ENCODE measurements at places on chromosomes 2 and 18.

- DNase-seq, result no peak
- H3K27ac ChIP-seq, result no peak overlapping the region
- H3K27me3 ChIP-seq, result no peaks in the 10 kb centered on the region
- H3K36me3 ChIP-seq, result no peaks in the 10 kb centered on the region
- H3K4me3 ChIP-seq, result no peak overlapping the region
Measured at GRCh38 chr18:37452015-37452414, 113.6 kb downstream of the CELF4 start.

DNA sequence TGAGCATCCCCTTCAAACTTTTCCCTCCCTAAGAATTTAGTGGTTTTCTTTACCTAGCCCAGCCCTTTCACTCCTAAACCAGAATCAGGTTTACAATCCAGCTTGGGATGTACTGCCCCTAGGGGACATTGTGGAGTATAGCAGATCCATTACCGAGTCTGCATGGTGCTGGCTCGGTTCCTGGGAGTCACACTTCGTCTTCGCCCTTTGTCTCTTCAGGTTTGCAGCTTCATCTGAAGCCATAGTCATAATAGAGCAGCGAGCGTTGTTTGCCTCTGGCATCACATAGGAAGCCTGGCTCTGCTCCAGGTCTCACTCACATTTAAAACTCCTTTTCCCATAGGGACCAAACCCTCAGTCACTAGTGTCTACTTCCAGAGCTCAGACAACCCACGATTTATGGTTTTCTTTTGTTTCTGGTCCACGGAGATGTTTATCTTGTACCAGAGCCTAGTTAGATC, 16.8 kb upstream of the LYPD6 start:
- no peak for DNase-seq
- no peaks in the 10 kb centered on the region for H3K4me1 ChIP-seq
- no peak overlapping the region for H3K27ac ChIP-seq
- no peaks in the 10 kb centered on the region for H3K36me3 ChIP-seq
- no peak overlapping the region for H3K4me3 ChIP-seq
- no peaks in the 10 kb centered on the region for H3K27me3 ChIP-seq

DNA sequence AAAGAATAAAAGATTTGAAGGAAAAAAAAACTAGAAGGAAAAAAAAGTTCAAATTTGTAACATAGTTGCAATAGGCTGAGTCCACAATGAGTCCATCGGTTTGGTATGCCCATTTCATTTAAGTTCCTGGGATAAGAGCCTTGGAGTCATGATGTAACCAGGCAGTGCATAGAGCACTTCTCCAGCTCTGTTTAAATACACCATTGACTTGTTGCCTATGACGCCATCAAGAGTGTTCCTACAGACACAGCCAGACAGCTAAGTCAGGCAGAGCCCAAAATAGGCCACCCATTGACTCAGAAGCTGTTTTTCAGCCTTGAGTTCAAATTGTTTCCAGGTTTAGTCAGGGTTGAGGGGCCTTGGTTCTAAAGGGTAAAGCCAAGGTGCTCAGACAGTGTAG, 44.9 kb downstream of the SOCS6 start:
- DNase-seq, result no peak
- no peak overlapping the region for H3K27ac ChIP-seq
- no peaks in the 10 kb centered on the region for H3K27me3 ChIP-seq
- H3K4me1 ChIP-seq, result no peaks in the 10 kb centered on the region
- no peak overlapping the region for H3K4me3 ChIP-seq
- H3K36me3 ChIP-seq, result no peaks in the 10 kb centered on the region

GRCh38 chr18:26416652-26417150, 131.7 kb downstream of the KCTD1 start:
- H3K36me3 ChIP-seq, result no peaks in the 10 kb centered on the region
- H3K4me3 ChIP-seq, result no peak overlapping the region
- no peak for DNase-seq
- no peaks in the 10 kb centered on the region for H3K27me3 ChIP-seq
- H3K27ac ChIP-seq, result no peak overlapping the region

DNA sequence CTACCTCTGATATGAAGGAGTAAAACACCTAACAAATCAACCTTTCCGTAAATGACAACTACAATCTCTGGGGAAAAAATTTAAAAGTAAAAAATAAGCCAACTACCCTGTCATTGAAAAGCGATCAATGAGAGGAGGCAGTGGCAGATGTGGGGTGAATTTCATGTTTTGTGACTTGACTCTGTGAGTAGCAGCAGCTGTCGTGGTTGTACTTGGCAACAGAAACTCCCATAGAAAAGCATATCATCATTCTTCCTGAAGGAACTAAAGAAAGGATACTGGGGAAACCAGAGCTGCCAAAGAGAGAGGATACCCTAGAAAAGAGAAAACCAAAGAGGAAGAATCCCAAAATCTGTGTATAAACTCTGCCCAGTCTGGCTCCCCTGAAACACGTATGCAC, 236.4 kb downstream of the TNS1 start:
- H3K27ac ChIP-seq, result no peak overlapping the region
- DNase-seq, result no peak
- H3K4me3 ChIP-seq, result no peak overlapping the region
- peaks cover 9% of the 10 kb centered on the region for H3K27me3 ChIP-seq

GRCh38 chr2:30366199-30366691, 80.8 kb upstream of the LCLAT1 start:
- no peak overlapping the region for H3K4me3 ChIP-seq
- no peaks in the 10 kb centered on the region for H3K4me1 ChIP-seq
- no peaks in the 10 kb centered on the region for H3K36me3 ChIP-seq
- peak; percentile 9 for DNase-seq
- H3K27ac ChIP-seq, result no peak overlapping the region
- no peaks in the 10 kb centered on the region for H3K27me3 ChIP-seq

DNA sequence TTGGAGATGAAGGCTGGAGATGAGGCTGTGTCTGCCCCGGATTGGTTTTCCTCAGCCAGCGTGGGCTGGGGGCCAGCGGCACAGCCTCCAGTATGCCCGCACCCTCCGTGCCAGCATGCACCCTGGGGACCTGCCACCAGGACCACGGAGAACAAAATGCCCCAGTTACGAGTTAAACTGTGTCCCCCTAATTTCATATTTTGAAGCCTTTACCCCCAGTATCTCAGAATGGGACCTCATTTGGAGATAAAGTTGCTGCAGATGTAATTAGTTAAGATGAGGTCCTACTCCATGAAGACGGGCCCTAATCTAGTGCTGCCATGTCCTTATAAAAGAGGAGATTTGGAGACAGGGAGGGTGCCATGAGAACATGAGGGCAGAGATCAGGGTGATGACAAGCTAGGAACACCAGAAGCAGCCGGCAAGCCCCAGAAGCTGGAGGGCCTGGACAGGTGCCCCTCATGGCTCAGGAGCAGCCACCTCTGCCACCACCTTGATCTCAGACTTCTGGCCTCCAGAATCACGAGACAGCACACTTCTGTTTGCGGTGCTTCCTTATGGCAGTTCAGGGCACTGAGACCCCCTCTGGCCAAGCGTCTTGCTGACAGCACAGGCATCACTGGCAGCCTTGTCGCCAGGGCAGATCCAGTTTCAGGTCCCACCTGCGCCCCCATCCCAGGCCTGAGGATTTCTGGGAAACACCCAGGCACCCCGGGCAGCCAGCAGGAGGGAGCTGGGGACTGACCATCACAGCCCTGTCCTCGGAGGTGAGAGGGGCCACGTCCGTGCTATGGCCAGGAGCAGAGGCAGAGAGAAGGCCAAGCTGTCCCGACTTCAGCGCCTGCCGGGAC, 29.4 kb downstream of the KIF1A start:
- H3K4me3 ChIP-seq, result no peak overlapping the region
- no peaks in the 10 kb centered on the region for H3K36me3 ChIP-seq
- H3K27ac ChIP-seq, result no peak overlapping the region
- no peak for DNase-seq
- no peaks in the 10 kb centered on the region for H3K4me1 ChIP-seq
- H3K27me3 ChIP-seq, result no peaks in the 10 kb centered on the region

DNA sequence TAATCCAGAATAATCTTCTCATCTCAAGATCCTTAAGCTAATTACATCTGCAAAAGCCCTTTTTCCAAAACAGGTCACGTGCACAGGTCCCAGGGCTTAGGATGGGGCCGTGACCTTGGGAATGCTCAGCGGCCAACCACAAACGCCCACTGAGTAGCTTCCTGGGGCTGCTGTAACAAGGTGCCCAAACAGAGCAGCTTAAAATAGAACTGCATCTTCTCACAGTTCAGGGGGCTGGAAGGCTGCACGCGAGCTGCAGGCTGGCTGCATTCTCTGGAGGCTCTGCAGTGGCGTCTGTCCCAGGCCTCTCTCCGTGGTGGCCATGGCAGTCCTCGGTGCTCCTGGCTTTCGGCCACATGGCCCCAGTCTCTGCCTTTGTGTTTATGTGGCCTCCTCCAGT, 31.9 kb downstream of the ADI1 start:
- H3K4me1 ChIP-seq, result no peaks in the 10 kb centered on the region
- no peak overlapping the region for H3K27ac ChIP-seq
- peaks cover 7% of the 10 kb centered on the region for H3K36me3 ChIP-seq

Measured in DND-41 (cell line).